ENCODE measurements at places on chromosomes 13 and 19.

DNA sequence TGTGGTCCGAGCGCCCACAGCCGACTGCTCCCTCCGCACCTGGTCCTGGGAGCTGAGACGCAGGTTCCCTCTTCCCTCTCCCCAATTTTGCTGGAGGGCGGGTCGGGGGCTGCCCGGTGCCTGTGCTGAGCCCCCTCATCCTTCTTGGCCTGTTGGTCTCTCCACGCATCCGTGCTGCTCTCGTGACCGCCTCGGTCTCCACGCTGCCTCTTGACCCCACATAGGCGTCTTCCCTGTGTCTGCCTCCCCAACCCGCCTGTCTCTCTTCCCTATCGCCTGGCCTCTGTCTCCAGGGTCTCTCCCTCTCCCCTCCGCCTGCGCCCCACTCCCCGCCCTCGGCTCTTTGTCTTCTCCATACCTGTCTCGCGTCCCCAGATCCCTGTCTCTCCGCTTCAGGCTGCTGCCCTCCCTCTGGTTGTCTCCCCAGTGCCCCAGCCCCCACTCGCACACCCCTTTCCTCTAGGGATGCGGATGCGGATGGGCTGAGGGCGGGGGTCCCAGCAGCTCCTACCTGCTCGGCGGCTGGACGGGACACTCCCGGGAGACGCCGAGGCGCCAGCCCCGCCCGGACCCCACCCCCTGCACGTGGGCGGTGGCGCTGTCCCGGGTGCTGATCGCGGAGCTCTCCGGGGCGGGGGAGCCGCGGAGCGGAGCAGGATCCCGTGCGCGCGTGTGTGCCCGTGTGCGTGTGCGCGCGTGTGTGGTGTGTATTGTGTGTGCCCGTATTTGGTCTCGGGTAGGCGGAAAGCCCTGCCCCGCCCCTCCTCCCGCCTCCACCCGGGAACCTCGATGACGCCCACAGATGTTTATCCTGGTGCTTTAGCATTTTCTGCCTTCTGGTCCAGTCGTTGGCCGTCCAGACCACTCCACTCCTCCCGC is at the start of gene SYT5:
Gene SYT5 (minus strand): TSS at position 684 of the 879 bp plus-strand sequence. CDS start 1,248 bp downstream, outside the sequence.
- no peak for DNase-seq

DNA sequence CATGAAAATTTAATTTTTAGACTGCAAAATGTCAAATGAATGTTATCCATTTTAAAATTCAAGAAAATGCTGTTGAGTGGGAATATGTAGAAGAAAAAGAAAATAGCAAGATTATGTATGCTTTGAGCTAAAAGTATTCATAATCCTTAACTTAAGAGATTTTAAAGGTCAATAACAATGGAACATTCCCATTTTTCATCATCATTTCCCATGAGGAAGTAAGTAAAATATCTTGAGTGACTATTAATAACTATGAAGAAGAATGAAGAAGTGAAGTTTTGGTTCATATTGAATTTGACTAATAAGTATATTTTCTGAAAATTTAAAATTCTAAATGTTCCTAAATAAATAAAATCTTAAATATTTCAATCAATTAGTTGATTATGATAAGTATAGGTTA is 273.4 kb downstream of the DACH1 start:
- no peak for DNase-seq

DNA sequence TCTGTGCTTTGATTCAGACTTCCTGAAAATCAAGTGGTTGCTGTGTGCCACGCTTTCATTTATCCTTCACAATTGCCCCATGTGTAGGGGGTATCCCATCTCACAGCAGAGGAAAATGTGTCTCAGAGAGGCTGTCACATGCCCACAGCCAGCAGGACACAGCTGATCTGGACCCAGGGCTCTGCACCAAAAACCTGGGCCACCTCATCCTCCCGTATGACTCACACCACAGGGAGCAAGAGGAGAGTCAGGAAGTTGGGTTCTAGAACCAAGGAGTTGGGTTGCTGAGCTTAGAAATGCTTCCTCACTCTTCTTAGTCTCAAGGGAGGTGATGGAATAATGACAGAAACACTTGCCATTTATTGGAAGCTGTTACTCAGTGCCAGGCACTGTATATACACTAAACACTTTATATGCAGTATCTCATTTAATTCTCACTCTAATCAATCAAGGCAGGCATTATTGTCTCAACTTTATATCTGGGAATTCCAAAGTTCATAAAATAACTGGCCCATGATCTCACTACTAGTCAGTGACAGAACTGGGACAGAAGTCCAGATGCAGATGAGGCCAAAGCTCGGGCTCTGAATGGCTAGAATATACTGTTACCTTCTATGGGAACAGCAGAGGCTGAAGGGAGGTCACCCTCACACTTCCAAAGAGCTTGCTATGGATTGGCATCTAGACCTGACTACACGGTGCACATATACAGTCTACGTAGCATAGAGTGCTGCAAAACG is 47.7 kb upstream of the ATP12A start:
- DNase-seq, result no peak

DNA sequence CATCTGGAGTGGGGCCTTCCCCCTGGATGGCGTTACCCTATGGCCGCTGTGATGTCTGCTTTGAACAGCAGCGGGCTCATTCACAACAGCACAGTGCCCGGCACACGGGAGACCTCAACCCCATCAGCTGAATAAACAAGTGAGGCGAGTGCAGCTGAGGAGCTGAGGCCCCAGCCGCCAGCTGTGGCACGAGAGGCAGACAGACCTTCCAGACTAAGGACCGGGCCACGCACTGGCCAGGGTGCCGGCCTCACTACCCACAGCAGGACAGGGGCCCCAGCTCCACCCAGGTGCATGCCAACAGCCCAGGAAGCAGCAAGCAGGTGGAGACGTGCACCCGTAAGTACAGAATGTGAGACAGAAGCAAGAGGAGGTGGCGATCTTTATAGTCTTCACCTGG is 39.6 kb downstream of the STK24 start:
- DNase-seq, result no peak

DNA sequence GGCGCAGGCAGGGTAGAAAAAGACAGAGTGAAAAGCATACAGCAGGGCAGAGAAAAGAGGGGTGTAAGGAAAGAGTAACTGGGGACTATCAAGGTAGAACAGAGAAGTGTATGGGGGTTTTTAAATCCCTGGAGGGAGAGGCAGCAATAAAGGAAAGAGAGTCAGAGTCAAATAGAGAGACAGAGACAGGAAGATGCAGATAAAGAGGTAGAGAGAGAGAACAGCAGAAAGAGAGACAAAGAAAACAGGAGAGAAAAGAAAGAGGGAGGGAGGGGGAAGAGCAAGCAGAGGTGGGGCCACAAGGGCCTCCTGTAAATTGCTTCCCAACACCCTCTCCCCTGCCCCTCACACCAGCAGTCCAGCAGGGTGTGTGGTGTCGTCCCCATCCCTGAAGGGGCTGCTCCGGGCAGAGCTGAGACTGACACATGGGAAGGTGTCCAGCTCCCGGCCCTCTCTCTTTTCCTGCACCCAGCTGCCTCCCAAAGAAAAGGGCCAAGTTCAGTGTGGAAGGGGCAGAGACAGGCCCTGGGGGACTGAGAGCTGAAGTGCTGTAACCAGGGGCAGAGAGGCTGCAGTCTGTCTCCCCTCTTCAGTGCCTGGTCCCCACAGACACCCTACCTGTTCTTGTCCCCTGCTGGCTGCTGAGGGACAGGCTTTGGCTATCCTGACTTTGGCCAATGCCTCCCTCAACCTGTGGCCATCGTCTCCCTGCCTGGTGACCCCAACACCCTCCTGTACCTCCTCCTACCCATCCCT is 17.4 kb upstream of the POU2F2 start:
- DNase-seq, result no peak

DNA sequence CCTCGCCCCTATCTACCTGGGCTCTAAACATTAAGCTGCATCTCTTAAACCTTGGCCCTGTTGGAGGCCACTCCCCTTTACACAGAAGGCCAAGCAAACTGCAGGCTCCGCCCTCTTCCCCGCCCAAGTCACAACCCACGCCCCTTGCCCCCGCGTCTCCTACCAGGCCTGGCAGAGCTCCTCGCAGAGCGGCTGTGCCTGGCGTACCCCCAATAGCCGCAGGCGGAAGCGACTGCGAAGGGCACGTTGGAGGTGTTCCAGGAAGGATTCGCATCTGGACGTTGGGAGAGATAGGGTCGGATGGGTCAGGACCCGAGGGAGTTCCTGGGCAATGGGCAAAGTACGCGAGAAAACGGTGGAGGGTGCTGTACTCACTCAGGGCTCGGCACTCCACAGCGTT is 5.9 kb downstream of the RTBDN start:
- DNase-seq, result no peak

DNA sequence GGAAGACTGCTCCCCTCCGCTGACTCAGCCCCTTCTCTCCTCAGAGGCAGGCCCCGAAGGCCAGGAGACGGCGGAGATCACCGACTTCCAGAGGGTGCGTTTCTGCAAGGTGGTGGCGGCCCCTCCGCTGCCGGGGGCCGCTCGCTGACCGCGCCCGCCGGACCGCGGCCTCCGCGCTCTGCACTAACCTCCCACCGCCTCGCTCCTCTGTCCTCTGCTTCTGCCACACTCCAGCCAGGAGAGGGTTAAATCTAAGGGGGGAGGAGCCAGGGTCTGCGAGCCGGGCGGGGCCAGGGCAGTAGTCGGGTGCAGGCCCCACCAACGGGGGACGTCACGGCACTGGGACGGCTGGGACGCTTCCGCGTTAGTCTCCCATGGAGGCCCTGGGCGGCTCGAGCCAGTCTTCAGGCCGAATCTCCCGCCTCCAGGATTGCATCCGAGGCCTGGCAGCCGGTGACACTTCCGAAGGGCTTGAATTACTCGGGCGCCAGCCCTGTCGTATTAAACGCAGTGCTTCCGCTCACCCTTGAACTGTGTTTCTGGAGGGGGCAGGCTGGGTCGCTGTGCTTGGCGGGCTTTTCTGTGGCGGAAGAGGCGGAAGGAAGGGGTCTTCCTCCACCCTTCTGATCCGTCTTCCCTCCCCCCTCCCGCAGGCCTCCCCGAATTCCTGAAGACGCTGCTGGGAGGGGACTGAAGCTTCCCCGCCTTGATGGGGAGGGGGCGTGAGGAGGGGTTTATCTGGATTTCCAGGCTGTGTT is 1.2 kb upstream of the INAFM1 start:
- DNase-seq, result peak; percentile 84

DNA sequence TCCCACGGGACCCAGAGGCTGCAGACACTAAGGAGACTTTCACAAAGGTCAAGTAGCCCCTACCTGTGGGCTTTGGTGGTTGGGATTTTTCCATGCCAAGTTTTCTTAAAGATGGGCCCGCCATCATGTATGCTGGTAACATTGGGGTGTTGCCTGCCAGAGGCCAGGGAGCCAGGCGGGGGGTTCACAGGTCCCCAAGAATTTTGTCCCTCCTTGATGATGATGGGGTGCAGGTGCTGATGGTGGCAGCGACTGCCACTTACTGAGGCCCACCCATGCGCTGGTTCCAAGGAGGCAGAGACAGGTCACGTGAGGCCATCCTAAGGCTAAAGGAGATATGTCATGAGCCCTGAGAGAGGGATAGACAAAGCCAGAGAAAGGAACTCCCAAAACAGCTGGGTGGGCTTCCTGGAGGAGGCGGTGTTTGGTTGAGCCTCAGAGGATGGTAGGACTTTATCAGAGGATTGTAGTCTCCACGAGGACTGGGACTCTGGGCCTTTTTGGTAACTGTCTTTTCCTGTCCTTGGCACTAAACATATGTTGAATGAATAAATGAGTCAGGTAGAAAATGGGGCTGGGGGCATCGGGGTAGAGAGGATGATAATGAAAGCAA is 14.4 kb downstream of the PLEKHF1 start:
- DNase-seq, result no peak

DNA sequence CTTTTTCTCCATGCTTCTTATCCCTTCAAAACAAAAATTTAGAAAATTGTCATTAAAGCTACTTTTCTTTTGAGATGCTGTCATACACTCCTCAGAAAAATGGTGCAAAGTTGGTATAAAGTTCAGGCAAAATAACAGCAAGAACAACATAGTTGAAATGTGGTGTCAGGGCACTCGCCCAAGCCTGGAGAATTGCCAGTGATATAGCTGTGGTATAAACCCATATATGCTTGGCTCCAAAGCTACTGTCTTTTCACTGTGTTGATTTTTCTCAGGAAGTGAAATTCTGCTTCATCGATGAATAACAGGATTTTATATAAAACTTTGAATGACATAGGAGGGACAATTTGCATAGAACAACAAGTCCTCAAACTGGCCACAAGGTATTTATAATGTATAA is 2532.9 kb downstream of the PCDH9 start:
- no peak for DNase-seq

GRCh38 chr19:6576869-6577475 is 14.0 kb downstream of the CD70 start:
- no peak for DNase-seq

DNA sequence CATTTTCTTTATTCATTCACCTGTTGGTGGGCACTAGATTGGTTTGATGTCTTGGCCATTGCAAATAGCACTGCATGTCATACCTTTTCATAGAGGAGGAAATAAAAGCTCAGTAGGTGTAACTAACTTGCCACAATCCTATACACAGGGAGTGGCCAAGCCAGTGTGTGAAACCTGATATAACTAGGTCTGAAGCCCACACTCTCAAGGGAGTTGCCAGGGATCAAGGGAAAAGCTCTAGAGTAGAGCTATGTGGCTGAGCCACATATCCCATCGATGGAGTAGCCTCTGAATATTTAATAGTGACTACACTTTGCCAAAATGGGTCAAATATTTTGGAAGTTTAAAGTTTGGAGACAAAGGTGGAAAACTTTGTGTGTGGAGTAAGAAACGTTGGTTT is 66.1 kb upstream of the TSHZ3 start:
- no peak for DNase-seq

- no peak for DNase-seq
Measured at GRCh38 chr13:73074926-73075325, 16.1 kb downstream of the KLF5 start.

DNA sequence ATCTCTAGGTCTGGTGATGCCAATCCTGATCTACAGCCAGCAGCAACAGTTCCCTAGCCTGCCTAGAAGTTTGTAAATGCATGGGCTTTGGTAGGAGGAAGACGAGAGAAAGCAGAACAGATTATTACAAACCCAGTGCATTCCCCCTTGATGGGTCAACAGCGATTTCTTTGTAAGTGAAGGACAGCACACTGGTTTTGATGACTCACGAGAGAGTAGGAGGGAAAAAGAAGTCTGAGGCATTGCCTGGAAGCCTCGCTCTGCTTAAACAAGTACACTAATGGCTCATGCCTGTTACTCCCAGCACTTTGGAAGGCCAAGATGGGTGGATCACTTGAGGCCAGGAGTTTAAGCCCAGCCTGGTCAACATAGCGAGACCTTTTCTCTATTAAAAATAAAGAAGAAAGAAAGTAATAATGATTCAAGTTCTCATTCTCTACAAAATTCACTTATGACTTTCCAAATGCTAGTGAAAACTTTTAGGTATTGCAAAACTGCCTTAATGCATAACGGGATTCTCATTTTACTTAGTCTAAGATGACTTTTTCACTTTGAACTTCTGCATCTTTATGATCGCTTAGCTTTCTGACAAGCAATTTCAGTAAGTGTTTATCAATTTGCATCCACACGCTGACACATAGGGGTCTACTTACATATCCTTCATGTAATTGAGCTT is 47.7 kb upstream of the USPL1 start:
- peak; percentile 60 for DNase-seq

GRCh38 chr19:51063664-51064063 is 1.2 kb downstream of the KLK13 start:
- no peak for DNase-seq

- DNase-seq, result no peak
Measured at GRCh38 chr19:28601723-28602440, 611.1 kb downstream of the UQCRFS1 start.

Data from retinal pigment epithelial cell (primary cell).